Right atrium auricular region (tissue), 2 donors: ENCODE measurements at places on chromosomes 4 and X. TPM values are rescaled to one million over a fixed set of nuclear protein-coding genes. Genes with fewer than 3 reads are reported as not detected.

Gene PABPC4L
- total RNA-seq = 0.67 TPM

Gene SHROOM3
- 30.6 TPM for total RNA-seq

Gene UCP1
- not detected for total RNA-seq

Gene AFM
- total RNA-seq = not detected

Gene HTATSF1
- 76.2 TPM for total RNA-seq

Gene PPP2R2C
- total RNA-seq = 4.6 TPM

Gene PUDP
- 27.0 TPM for total RNA-seq

Gene CT83
- not detected for total RNA-seq

Gene PLAC8
- total RNA-seq = 2.1 TPM

Gene SLC10A4
- not detected for total RNA-seq
